NCI-H1105 treated with DMSO at 0.1 percent for 48 hours (cell line): ENCODE measurements at places on chromosomes 2 and 18.

- no peak for DNase-seq
Observed at GRCh38 chr2:205586626-205587025, 95.7 kb upstream of the NRP2 start.

DNA sequence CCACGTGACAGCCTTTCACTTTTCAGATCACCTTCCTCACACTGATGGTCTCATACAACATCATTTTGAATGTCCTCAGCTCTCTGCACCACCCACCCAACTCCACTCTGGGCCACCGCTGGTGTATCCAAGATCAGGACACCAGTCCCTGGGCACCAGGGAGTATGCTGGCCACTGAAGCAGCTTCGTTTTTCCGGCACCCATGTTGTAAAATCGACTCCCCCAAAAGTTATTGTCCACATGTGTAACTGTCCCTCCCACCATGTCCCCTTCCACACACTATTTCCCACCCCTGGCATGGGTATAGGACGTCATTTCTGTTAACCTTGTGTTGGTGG is 96.4 kb downstream of the TGOLN2 start:
- no peak for DNase-seq

- no peak for DNase-seq
Observed at GRCh38 chr2:61433606-61434005, 37.3 kb downstream of the USP34 start.

DNA sequence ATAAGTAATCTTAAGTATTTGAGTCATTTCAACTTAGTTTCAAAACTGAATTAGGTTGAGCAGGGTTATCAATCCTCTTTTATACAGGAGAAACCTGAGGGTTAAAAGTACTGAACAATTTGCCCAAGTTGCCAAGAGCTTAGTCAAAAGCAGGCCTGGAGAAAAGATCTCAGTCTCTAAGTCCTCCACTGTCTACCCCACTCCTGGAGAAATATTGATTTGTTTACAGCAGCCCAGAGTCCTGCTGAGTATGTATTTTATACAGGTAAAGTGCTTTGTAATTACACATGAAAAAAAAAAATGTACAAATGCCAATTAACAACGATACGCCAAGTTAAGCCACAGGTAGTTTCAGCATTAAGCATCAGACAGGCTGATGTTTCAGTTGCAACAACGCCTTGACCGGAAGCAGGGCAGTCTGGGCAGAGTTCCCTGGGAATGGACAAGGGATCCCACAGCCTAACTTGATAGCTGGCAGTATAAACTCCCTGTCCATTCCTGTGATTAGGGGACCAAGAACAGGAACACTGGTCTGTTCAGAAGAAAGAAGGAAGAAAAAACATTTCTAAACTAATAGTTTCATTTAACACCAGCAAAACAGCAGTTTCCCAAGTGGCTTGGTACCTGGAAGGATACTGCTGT is 132.9 kb downstream of the MYO5B start:
- DNase-seq = peak; percentile 66

- DNase-seq = no peak
Observed at GRCh38 chr18:56089612-56090258, 501.7 kb upstream of the TCF4 start.

DNA sequence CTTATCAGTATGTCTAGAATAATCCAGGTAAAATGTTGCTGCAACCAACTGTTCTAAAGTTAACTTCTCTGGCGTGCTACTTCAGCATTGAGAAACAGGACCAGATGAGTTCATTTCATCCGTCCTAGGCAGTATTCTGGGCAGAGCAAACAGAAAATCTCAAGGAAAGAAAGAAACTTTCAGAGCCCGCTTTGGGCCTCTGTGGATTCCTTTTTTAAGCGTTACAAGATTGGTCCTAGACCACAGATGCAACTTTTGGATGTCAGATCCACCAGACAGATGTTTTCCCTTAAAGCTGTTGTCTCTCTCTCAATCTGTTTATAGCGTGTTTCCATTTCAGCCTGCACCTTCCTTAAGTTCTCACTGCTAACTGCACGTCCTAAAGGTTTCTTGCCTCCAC is 75.0 kb downstream of the BCL2 start:
- no peak for DNase-seq

- no peak for DNase-seq
Observed at GRCh38 chr2:219439506-219439905, 4.9 kb downstream of the SPEG start.

- no peak for DNase-seq
Observed at GRCh38 chr2:68920481-68921170, 32.1 kb downstream of the GKN2 start.

- no peak for DNase-seq
Observed at GRCh38 chr18:26482569-26482968, 65.8 kb downstream of the KCTD1 start.

DNA sequence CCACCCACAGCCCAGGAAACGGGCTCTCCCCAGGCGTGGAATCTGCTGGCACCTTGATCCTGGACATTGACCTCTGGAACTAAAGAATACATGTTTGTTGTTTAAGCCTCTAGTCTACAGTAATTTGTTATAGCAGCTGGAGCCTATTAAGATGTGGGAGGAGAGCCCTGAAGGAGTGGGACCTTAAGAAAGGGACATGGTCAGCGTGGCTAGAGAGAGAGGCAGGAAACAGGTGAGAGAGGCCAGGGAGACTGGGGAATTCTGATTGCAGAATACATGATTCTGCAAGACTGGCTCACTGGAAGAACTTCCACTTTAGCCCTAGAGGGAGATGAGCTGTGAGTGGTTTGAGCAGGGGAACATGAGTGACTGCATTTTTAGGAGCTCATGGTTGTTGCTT is 83.2 kb downstream of the CD8B2 start:
- no peak for DNase-seq

DNA sequence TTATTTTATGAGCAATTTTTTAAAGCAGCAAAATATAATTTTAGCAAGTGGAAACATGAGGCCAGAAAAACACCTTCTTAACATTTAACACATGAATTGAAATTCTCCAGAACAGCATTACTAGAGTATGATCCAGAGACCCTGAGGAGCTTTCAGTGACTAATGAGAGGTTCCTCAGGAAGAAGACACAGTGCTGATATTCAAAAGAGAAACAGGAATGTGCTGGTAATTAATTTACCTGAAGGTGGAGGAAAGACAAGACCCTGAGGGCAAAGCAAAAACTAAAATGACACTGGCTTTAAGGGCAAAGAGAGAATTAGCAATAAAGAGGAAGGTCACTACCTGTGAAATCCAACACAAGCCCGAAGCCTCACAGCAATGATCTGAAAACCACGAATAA is 97.0 kb downstream of the CDH2 start:
- no peak for DNase-seq

- peak; percentile 2 for DNase-seq
Observed at GRCh38 chr18:55858661-55859515, 270.9 kb upstream of the TCF4 start.

GRCh38 chr2:195666113-195666712 is 9.2 kb downstream of the SLC39A10 start:
- no peak for DNase-seq

DNA sequence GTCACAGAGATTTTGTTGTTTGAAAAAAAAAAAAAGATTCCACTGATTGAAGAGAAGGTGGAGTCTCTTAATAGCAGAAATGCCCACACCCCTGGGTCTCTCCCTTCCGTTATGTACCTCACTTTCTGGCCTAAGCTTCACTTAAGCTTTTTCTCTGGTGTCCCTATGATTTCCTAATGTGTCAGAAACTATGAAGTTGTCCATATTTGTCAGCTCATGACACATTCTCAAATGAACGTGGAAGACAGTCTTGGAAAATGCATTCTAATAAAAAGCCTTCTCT is 5.4 kb upstream of the MALL start:
- DNase-seq = no peak

DNA sequence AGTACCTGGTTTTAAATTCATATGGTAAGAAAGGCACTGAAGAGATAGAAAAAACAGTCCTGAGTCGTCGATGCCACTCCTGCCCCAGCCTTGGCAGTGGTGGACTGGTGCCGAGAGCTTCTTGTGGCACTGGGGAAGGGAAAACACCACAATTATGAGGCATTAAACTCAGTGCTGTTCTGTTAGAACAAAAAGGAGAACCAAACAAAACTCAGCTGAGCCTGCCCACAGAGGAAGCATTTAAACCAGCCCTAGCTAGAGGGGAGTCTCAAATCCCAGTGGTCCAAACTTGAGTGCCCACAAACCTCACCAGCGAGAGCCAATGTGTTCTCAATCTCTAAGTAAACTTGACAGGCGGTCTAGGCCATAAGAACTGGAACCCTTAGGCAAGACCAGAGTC is 1254.5 kb upstream of the FAM98A start:
- DNase-seq = no peak

- DNase-seq = no peak
Observed at GRCh38 chr2:230925443-230925878, 419 bp upstream of the GPR55 start.

- DNase-seq = no peak
Observed at GRCh38 chr2:43777306-43777926, 3.6 kb downstream of the DYNC2LI1 start.

- DNase-seq = no peak
Observed at GRCh38 chr2:111519071-111519470, 364.9 kb downstream of the ANAPC1 start.

GRCh38 chr2:134406311-134406710 is 152.4 kb downstream of the MGAT5 start:
- no peak for DNase-seq

GRCh38 chr2:227813229-227813561 is 447 bp upstream of the CCL20 start:
- no peak for DNase-seq

DNA sequence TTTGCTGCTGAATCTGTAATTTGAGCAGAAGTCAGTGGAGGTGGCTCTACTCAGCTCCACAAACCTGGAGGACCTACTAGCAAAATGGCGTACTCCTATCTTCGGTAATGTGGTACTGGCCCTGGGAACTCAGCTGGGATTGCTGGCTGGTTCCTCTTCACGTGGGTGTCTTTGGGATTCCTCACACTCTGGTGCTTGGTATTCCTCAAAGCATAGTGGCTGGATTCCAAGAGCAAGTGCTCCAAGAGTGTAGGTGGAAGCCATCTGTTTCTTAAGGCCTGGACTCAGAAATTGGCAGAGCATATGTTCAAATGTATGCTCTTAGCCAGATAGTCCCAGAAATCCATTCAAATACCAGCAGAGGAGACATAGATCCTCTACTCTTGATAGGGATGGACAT is 281.9 kb upstream of the CDH7 start:
- DNase-seq = no peak

GRCh38 chr2:103859238-103859637 is 994.7 kb upstream of the POU3F3 start:
- DNase-seq = no peak

GRCh38 chr18:23861805-23862470 is 152.6 kb upstream of the TTC39C start:
- DNase-seq = no peak

DNA sequence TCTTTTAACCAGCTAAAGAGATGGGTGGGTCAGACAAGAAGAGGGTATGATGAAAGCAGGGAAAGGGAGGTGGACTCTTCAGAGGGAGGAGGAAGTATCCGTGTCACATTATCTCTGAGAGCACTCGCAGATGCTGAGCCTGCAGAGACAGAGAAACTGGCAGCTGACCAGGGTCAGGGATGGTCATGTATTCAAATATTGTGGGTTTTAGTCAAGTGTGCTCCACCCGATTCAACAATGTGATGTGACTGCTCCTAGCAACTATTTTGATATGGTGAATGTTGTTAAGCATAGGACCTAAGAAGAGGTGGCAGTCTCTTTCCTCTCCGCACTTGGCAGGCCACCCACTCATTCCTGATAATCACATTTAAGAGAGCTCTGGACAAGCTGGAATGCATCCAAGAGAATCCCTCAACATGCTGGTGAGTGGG is 1.3 kb upstream of the CLIP4 start:
- DNase-seq = no peak

- no peak for DNase-seq
Observed at GRCh38 chr2:182073613-182074012, 88.0 kb downstream of the PPP1R1C start.

GRCh38 chr2:43070030-43070429 is 156.4 kb downstream of the ZFP36L2 start:
- no peak for DNase-seq

- DNase-seq = no peak
Observed at GRCh38 chr2:169808221-169808620, 9.6 kb downstream of the SSB start.
